Naive thymus-derived CD8-positive, alpha-beta T cell (primary cell): ENCODE measurements at places on chromosomes 13 and 19.
A peak's percentile ranks its signal among the peaks of the same experiment; 100 is the strongest.

DNA sequence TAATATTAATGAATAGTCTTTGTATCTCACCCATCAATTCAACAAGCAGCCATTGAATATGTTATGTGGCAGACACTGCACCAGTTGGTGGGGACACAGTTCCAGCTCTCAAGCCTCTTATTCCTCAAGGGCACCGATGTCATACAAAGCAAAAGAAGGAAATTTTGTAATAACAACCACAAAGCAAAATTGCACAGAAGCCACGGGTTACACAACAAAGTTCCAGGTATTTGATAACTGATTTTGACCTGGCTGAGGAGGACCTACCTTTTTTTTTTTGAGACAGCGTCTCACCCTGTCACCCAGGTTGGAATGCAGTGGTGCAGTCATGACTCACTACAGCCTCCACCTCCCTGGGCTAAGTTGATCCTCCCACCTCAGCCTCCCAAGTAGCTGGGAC lies 266.7 kb downstream of the FOXO1 start:
- peaks cover 30% of the 10 kb centered on the region for H3K4me1 ChIP-seq
- no peaks in the 10 kb centered on the region for H3K27me3 ChIP-seq
- H3K36me3 ChIP-seq, result no peaks in the 10 kb centered on the region
- DNase-seq, result no peak
- no peak overlapping the region for H3K27ac ChIP-seq

- DNase-seq, result no peak
- peaks cover 24% of the 10 kb centered on the region for H3K4me1 ChIP-seq
- no peaks in the 10 kb centered on the region for H3K27me3 ChIP-seq
- no peak overlapping the region for H3K4me3 ChIP-seq
Measured at GRCh38 chr13:41029629-41030028, 10.5 kb upstream of the ELF1 start.

DNA sequence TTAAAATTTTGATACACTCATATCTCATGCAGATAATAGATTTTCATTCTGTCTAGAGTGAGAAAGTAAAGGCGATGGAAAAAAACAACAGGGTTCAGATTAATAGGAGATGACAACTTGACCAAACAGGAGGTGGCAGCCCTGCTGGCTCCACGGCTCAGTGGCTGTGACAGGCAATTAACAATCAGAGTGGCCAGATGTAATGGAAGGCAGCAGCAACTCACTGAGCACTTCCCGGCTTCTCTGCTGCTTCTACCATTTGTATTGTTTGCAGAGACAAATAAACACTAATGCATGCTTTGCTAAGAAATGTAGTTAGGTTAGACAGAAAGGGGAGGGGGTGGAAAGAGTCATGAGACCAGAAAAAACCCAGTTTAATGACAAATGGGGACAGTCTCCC lies 473.0 kb upstream of the SLC10A2 start:
- H3K27ac ChIP-seq, result no peak overlapping the region
- H3K4me1 ChIP-seq, result no peaks in the 10 kb centered on the region
- no peaks in the 10 kb centered on the region for H3K36me3 ChIP-seq

DNA sequence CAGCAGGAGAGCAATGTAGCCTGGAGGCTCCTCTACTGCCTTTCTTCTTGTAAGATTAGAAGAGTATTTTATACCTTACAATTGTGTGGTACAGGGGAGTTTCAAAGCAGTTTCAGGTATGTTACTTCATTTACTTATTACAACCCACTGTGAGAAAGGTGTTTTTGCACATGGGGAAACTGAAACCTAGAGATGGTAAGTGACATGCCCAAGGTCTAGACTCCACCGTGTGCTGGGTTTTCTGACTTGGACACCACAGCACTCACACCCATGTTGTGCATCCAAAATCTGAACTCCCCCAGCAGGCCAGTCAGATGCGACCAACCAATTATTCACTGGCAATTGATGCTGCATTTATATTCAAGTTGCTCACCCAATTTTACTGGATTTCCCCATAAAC lies 22.8 kb downstream of the ERICH6B start:
- DNase-seq, result no peak
- H3K36me3 ChIP-seq, result no peaks in the 10 kb centered on the region
- H3K27me3 ChIP-seq, result peaks cover 9% of the 10 kb centered on the region
- peaks cover 1% of the 10 kb centered on the region for H3K4me1 ChIP-seq
- H3K4me3 ChIP-seq, result no peak overlapping the region

GRCh38 chr13:80830431-80830830 lies 489.5 kb upstream of the SPRY2 start:
- H3K4me1 ChIP-seq, result no peaks in the 10 kb centered on the region
- no peaks in the 10 kb centered on the region for H3K36me3 ChIP-seq

- H3K27me3 ChIP-seq, result no peaks in the 10 kb centered on the region
- no peaks in the 10 kb centered on the region for H3K36me3 ChIP-seq
- peaks cover 24% of the 10 kb centered on the region for H3K4me1 ChIP-seq
- peak overlapping the region; percentile 84 for H3K27ac ChIP-seq
Measured at GRCh38 chr13:20525144-20525600, 485 bp downstream of the CRYL1 start.

GRCh38 chr13:34816245-34816884 lies 125.7 kb upstream of the NBEA start:
- H3K27ac ChIP-seq, result no peak overlapping the region
- DNase-seq, result no peak
- H3K27me3 ChIP-seq, result peaks cover 11% of the 10 kb centered on the region
- no peak overlapping the region for H3K4me3 ChIP-seq

GRCh38 chr13:30796132-30796572 lies 60.8 kb downstream of the ALOX5AP start:
- no peak for DNase-seq
- H3K27me3 ChIP-seq, result no peaks in the 10 kb centered on the region
- H3K4me1 ChIP-seq, result peaks cover 22% of the 10 kb centered on the region
- peak overlapping the region; percentile 33 for H3K4me3 ChIP-seq
- H3K27ac ChIP-seq, result no peak overlapping the region

GRCh38 chr19:3765121-3765520 lies 2.6 kb downstream of the MRPL54 start:
- no peaks in the 10 kb centered on the region for H3K27me3 ChIP-seq
- H3K4me3 ChIP-seq, result no peak overlapping the region
- no peaks in the 10 kb centered on the region for H3K36me3 ChIP-seq

DNA sequence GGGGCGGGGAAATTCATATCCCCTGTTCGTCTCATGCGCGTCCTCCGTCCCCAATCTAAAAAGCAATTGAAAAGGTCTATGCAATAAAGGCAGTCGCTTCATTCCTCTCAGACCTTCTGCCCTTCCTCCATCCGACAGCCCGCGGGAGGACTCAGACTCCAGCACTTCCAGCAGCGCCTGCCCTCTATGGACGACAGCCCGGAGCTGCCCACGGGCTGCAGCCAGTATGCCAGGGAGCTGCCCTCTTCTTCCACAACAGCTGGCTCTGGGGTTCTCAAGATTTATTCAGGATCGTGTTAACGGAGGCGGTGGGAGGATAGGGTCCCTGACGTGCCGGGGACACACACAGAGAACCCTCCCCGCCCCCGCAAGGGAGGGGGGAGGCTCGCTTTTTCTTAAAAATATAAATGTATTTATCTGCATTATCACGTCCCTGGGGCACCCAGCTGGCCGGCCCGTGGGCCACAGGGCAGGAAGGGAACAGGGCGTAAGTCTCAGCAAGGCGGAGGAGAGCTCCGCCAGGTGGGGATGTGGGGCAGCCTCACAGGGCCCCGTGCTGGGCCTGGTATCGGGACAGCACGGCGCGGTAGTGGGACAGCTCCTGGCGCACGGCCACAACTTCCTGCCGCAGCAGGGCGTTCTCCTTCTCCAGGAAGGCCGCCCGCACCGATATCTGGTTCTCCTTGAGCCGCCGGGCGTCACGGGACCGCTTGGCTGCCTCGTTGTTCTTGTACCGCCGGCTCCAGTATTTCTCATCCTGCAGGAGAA lies 6.7 kb downstream of the DBP start:
- H3K27ac ChIP-seq, result peak overlapping the region; percentile 14
- peaks cover 43% of the 10 kb centered on the region for H3K4me1 ChIP-seq
- DNase-seq, result no peak
- H3K27me3 ChIP-seq, result no peaks in the 10 kb centered on the region

DNA sequence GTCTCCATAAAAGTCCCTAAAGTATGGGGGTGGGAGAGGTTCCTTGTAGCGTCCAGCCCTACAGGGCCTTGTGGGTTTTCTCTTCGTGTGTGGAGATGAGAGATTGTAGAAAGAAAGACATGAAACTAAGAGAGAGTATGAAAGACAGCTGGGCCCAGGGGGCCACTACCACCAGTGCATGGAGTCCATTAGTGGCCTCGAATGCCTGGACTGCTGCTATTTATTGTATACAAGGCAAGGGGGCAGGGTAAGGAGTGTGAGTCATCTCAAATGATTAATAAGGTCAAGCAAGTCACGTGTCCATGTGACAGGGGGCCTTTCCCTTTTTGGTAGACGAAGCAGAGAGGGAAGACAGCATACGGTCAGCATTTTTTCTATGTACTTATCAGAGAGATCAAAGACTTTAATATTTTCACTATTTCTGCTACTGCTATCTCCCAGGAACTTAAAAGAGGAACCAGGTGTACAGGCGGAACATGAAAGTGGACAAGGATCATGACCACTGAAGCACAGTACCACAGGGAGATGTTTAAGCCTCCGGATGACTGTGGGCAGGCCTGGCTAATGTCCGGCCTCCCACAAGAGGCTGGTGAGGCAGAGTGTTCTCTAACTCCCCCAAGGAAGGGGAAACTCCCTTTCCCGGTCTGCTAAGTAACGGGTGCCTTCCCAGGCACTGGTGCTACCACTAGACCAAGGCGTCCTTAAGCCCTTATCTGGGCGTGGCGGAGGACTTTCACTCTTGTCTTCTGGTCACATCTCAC lies 25.5 kb downstream of the FGF21 start:
- no peak overlapping the region for H3K4me3 ChIP-seq
- H3K4me1 ChIP-seq, result peaks cover 2% of the 10 kb centered on the region
- no peak for DNase-seq
- no peak overlapping the region for H3K27ac ChIP-seq
- no peaks in the 10 kb centered on the region for H3K36me3 ChIP-seq
- no peaks in the 10 kb centered on the region for H3K27me3 ChIP-seq

GRCh38 chr13:37601648-37602440 lies 3.3 kb upstream of the POSTN start:
- H3K27ac ChIP-seq, result no peak overlapping the region
- no peak overlapping the region for H3K4me3 ChIP-seq
- no peaks in the 10 kb centered on the region for H3K27me3 ChIP-seq
- H3K4me1 ChIP-seq, result no peaks in the 10 kb centered on the region

DNA sequence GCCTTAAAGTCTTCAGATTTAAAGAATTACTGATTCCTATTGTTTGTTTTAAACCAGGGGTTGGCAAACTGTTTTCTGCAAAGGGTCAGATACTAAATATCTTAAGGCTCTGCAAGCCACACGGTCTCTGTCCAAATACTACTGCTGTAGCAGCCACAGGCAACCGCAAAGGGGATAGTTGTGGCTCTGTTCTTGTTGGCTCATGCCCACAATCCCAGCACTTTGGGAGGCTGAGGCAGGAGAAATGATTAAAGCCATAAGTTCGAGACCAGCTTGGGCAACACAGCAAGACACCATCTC lies 22.4 kb downstream of the RANBP3 start:
- no peak for DNase-seq
- H3K27ac ChIP-seq, result no peak overlapping the region
- peaks cover 50% of the 10 kb centered on the region for H3K4me1 ChIP-seq

GRCh38 chr13:98482476-98483444 lies 94.1 kb downstream of the STK24 start:
- DNase-seq, result no peak
- peak overlapping the region; percentile 33 for H3K27ac ChIP-seq
- no peaks in the 10 kb centered on the region for H3K27me3 ChIP-seq
- peaks cover 81% of the 10 kb centered on the region for H3K4me1 ChIP-seq
- peaks cover 3% of the 10 kb centered on the region for H3K36me3 ChIP-seq

DNA sequence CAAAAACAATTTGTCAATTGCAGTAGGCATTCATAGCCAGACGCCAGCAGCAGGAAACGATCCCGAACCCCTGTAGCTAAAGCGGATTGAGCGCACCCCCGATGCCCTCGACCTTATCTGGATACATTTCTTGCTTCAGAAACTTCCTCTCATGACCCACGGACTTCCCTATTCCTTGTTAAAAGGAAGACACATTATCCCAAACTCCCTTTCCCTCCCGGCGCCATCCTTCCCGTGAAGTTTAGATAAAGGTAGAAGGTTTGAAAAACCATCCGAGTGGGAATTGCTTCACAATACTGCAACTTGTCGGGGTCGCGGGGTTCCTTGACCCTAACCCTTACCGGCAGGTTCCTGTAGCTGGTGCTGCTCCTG lies 977 bp downstream of the PCDH20 start:
- peaks cover 23% of the 10 kb centered on the region for H3K27me3 ChIP-seq
- no peak overlapping the region for H3K4me3 ChIP-seq
- H3K4me1 ChIP-seq, result no peaks in the 10 kb centered on the region
- H3K27ac ChIP-seq, result no peak overlapping the region
- H3K36me3 ChIP-seq, result peaks cover 2% of the 10 kb centered on the region

GRCh38 chr13:84784443-84785153 lies 902.3 kb upstream of the SLITRK1 start:
- DNase-seq, result no peak
- no peaks in the 10 kb centered on the region for H3K36me3 ChIP-seq

GRCh38 chr19:38740257-38740592 lies 4.0 kb downstream of the CAPN12 start:
- H3K36me3 ChIP-seq, result no peaks in the 10 kb centered on the region
- H3K27ac ChIP-seq, result no peak overlapping the region
- H3K27me3 ChIP-seq, result no peaks in the 10 kb centered on the region
- no peak for DNase-seq
- H3K4me3 ChIP-seq, result no peak overlapping the region

- no peak overlapping the region for H3K27ac ChIP-seq
- peaks cover 11% of the 10 kb centered on the region for H3K27me3 ChIP-seq
- peaks cover 11% of the 10 kb centered on the region for H3K4me1 ChIP-seq
- H3K4me3 ChIP-seq, result no peak overlapping the region
- DNase-seq, result no peak
Measured at GRCh38 chr19:47003611-47004465, 15.8 kb upstream of the NPAS1 start.
